Choroid plexus epithelial cell (primary cell): ENCODE measurements at places on chromosomes 2 and 18.

- DNase-seq = peak; percentile 75
Measured at GRCh38 chr2:209426432-209426831, 2.6 kb downstream of the MAP2 start.

- no peak for DNase-seq
Measured at GRCh38 chr2:235215248-235215647, 263.4 kb downstream of the SH3BP4 start.

DNA sequence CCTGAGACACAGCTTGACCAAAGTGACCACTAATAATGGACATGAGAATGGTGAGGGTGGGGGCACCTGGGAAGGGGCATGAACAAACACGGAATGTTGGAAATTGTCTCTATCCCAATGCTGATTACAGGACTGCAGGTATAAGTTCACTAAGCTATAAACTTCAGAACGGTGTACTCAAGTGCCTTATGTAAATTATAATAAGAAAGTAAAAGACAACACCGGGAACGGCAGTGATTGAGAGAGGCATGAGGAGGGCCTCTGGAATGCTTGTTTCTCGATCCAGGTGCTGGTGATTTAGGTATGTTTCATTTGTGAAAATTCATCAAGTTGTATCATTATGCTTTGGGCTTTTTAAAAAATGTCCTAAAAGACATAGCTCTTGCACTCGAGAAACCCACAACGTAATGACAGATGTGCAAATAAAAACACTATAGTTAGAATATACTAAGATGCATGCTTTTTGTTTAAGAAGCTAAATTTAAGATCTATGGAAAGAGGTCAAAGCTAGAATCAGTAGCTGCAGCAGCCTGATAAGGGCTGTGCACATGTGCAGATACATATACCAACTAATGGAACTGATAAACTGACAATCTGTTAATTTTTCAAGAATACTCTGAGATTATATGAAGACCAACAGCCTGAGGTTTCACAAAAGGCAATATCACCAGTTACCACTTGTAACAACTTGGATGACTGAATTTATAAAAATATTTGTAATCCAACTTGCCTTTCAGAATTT is 7.6 kb downstream of the HIBCH start:
- no peak for DNase-seq

DNA sequence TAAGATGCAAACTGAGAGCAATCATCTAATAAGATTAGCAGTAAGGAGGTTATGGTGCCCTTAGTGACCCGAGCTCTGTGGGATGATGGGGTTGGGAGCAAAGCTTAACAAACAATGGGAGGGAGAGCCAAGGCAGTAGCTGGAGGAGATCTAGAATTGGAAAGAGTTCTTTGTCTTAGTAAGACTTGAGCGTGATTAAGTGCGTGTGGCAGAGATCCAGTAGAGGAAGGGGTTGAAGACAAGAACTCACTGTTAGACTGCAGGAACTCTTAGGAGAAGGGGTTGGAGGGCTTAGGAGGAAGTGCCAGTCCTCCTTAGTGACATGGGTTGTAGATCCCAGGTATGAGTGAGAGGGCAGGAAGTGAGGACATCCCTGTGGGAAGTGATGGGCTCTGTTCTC is 184.7 kb downstream of the GFPT1 start:
- no peak for DNase-seq

DNA sequence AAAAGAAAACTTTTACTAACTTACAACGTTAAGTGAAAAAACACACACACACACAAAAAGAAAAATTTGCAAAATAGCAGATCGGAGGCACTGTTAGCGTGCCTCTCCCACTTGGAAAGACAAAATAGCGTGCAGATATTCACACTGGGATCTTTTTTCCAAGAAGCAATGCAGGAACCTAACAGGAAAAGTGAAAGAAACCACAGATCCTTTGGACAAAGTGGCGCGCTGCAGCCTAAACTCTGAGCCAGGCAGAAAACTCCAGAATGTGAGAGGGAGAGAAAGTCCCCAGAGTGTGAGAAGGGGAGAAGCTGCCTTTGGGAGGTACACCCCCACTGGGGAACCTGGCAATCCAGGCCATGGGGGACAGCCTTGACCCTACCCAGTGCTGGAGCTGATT is 70.7 kb upstream of the SERPINE2 start:
- no peak for DNase-seq

DNA sequence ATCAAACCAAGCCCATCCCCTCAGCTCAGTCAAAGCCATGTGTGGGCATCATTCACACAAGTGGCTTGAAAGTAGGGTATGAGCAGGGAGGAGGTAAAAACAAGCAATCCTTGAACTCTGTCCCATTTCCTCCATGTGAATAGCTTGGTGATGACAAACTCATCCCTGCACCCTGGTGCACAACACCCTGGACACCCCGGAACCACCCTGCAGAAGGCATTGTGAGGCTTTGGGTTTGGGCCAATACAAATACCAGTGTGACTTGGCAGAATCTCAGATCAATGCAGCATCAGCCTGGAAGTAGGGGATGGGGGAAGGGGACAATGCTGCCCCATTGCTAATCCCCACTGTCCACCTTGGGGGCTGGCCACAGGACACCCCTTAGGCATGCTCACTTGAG is 28.6 kb downstream of the TGFA start:
- DNase-seq = no peak

- DNase-seq = no peak
Measured at GRCh38 chr2:46317094-46317486, 19.9 kb downstream of the EPAS1 start.
